ENCODE measurements at places on chromosomes 3 and 15. TPM values are rescaled to one million over a fixed set of nuclear protein-coding genes. Genes with fewer than 3 reads are reported as not detected.

SLC30A4 gene
- total RNA-seq: 15.0 TPM

THAP10 gene
- total RNA-seq: 7.7 TPM

ROBO2 gene
- 95.6 TPM for total RNA-seq

SPRED1 gene
- total RNA-seq: 53.8 TPM

RBMS3 gene
- total RNA-seq: 15.9 TPM

Measured in dorsolateral prefrontal cortex (tissue), 122 donors.